Activated gamma-delta T cell (primary cell): ENCODE measurements at places on chromosomes 2 and 18.

DNA sequence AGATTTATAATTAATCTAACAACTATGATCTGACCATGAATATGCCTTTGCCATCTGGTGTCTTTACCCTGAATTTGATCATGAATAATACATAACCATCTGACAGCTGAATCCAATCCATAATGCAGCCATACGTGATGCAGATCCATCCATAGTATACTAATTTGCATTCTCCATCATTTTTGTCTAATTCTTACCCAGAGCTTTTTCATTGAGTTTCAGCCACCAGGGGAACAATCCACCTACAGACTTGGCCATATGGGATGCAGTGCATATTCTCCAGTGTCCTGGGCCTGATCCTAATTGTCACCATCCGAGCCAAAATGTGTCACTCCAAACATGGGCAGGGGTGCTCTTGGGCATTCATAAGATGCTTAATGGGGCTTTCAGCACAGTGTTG lies 227.2 kb upstream of the CRIM1 start:
- DNase-seq = no peak

GRCh38 chr2:238487134-238487533 lies 60.4 kb downstream of the ASB1 start:
- no peak for DNase-seq

DNA sequence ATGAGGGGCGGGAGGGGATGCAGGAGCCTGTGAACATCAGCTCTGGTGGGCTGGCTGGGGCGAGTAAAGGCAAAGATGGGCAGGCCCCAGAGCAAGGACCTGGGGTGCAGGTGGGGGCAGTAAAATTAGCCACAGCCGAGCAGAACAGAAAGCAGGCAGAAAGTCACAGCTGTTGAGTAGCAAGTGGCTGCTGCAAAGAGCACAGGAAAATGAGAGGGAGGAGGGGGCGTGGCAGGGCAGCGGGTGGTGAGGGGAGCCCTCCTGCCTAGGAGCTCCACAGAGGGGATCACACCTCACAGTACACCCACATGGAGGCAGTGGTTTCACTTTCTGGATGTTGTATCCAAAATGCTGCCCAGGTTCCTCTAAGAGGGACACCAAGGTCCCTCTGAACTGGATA lies 79.6 kb downstream of the LBH start:
- DNase-seq = no peak

DNA sequence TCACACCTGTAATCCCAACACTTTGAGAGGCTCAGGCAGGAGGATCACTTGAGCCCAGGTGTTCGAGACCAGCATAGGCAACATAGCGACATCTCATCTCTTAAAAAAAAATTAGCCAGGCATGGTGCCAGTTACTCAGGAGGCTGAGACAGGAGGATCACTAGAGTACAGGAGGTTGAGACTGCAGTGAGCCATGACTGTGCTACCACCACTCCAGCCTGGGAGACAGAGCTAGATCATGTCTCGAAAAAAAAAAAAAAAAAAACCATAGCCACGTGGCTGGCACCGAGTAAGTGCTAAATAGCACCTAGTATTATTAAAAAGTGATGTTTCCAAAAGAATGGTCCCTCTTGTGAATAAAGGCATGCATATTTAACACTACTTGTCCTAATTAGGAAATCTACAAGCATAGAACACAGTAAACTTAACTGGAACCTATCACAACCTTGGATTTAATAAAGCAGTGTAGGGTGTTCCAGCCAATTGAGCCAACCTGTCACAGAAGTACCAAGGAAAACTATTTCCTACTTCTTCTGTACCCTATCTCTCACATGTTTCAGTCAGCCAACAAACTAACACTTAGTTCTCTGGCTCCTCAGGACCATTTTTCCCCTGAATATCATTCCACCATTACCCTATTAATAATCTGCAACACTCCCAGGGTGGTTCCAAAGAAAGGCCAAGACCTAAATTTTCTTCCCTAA lies 8.8 kb downstream of the RAB1A start:
- no peak for DNase-seq

GRCh38 chr2:85405201-85406059 lies 4.7 kb downstream of the CAPG start:
- DNase-seq = peak; percentile 16

DNA sequence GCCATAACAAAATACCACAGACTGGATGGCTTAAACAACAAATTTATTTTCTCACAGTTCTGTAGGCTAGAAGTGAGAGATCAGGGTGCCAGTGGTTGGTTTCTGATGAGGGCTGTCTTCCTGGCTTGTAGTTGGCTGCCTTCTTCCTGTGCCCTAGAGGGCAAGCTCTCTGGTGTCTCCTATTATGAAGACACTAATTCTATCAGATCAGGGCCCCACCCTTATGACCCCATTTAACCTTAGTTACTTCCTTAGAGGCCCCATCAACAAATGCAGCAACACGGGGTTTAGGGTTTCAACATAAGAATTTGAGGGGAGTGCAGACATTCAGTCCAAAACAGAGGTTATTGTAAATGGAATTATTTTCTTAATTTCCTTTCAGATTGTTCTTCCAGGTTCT lies 22.9 kb downstream of the CYP27A1 start:
- no peak for DNase-seq

- no peak for DNase-seq
Observed at GRCh38 chr2:59947917-59948541, 605.4 kb downstream of the BCL11A start.

GRCh38 chr2:112869258-112869842 lies 32.8 kb upstream of the IL1B start:
- DNase-seq = no peak

- DNase-seq = no peak
Observed at GRCh38 chr2:186883666-186884065, 34.7 kb upstream of the ZSWIM2 start.

DNA sequence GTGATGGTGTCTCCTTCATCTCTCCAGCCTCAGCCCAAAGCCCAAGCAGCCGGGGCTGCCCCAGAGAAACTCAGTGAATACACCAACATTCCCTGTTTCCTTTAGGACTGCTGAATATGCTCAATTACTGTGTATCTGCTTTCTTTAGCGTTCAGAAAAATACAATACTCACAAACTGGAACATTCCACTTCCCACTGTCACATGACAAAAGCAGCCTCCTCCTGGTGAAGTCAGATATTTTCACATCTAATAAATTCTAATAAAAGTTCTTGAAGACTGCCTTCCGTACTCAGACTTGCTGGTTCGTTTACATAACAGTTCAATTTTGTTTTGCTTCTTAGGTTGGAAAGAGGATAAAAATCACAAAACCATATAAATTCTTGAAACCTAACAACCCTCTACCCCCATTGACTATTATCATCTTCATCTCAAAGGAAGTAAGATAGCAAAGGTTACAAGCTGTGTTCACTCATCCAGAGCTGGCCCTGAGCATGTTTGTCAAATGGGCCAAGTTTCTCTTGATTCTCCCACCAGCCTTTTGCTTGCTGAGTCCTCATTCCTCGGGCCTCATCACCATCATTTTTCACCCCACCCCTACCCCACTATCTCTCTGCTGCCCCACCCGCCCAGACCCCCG lies 190.8 kb upstream of the HNRNPA3 start:
- no peak for DNase-seq

DNA sequence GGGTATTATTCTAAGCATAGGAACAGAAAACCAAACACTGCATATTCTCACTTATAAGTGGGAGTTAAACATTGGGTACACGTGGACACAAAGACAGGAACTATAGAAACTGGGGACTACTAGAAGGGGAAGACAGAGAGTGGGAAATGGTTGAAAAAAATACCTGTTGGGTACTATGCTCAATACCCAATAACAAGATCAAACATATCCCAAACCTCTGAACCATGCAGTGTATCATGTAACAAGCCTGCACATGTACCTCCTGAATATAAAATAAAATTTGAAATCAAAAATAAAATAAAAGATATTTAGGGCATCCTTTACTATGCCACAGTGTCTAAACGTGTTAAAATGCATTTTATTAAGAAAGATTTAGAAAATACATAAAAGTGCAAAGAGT lies 221.0 kb upstream of the TFPI start:
- no peak for DNase-seq

GRCh38 chr2:156589381-156590079 lies 153.4 kb downstream of the GPD2 start:
- DNase-seq = no peak

- no peak for DNase-seq
Observed at GRCh38 chr2:237724811-237725478, 73.6 kb upstream of the RBM44 start.

- no peak for DNase-seq
Observed at GRCh38 chr18:26839609-26840008, 25.9 kb downstream of the AQP4 start.

DNA sequence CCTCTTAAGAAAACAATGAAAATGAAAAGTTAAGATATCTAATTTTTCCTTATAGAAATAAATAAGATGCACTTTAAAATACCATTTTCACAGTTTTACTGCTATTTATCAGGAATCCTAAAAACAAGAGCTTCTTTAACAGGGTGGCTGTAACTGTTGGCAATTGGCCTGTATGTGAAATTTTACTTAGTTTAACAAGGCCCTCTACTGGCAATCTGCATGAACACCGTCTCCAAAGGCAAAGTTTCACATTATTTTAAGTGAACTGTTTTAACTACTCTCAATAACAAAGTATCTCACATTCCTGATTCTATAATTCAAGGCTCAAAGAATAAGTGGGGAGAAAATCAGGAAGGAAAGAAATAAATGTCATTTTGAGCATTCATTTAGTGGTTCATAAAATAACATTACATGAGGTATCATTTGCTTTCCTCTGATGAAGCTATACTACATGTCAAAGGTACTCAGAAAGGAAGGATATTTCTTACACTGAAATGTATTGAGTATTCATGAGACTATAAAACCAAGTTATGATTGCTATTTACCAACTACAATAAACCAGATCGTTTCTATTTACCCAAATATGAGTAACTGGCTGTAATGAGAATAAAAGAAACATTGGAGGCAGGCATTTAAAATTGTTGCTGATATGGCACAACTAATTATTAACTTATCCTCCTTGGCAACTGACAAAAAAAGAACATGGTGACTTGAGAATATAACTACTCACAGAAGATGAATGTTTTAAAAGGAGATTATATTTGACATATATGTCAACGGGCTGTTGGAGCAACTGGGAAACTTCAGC lies 7.0 kb downstream of the NCKAP5 start:
- no peak for DNase-seq

- DNase-seq = no peak
Observed at GRCh38 chr2:157894694-157895435, 18.7 kb upstream of the ACVR1 start.

GRCh38 chr2:46175419-46175818 lies 121.8 kb upstream of the EPAS1 start:
- DNase-seq = no peak

GRCh38 chr2:8669157-8669817 lies 12.6 kb upstream of the ID2 start:
- no peak for DNase-seq

DNA sequence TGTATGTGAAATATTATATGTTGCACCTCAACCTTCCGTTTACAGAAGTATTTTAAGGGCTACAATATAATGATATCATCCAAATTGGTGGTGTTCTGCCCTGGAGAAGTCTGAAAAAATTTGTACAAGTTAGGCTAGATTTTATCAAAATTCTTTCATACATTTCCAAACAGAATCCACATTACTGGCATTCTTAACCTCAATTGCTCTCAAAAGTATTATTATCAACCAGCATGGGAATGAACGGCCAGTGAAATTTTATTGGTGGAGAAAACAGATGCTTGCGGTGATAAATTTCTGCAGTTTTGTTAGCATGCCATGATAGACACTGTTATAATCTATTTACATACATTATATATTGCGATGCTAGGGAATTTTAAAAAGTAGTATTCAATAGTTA lies 88.3 kb upstream of the TFPI start:
- no peak for DNase-seq

GRCh38 chr2:39782591-39782990 lies 3.5 kb upstream of the THUMPD2 start:
- DNase-seq = no peak

DNA sequence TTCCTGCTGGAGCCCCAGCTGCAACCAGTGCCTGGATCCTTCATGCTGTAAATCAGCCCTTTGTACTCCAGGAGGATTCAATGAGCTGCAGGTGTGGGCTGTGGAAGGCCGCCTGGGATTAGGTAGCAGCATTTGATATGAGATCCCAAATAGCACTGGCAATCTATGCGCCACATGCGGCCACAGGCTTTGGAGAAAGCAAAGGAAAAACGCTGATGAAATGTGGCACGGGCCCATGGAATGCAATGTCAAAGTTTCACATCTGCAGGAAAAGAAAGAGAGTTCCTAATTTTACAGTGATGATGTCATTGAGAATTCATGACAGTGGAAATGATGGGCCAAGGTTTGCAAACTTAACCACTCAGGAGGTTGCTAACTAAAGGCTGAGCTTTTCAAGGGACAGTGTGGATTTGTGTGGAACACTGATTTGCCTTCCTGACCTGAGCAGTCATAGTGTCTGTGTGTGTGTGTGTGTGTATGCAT lies 216.4 kb upstream of the OSR1 start:
- no peak for DNase-seq
